ENCODE measurements at places on chromosomes 3 and 15. TPM values are rescaled to one million over a fixed set of nuclear protein-coding genes. Genes with fewer than 3 reads are reported as not detected.

The CD200R1L gene
- not detected for total RNA-seq

The GLT8D1 gene
- 80.5 TPM for total RNA-seq

The LRRC28 gene
- total RNA-seq, result 23.6 TPM

The ZNF660 gene
- 1.7 TPM for total RNA-seq
